Umbilical cord (tissue), 2 donors: ENCODE measurements at places on chromosomes 1 and 21. TPM values are rescaled to one million over a fixed set of nuclear protein-coding genes. Genes with fewer than 3 reads are reported as not detected.

DNA sequence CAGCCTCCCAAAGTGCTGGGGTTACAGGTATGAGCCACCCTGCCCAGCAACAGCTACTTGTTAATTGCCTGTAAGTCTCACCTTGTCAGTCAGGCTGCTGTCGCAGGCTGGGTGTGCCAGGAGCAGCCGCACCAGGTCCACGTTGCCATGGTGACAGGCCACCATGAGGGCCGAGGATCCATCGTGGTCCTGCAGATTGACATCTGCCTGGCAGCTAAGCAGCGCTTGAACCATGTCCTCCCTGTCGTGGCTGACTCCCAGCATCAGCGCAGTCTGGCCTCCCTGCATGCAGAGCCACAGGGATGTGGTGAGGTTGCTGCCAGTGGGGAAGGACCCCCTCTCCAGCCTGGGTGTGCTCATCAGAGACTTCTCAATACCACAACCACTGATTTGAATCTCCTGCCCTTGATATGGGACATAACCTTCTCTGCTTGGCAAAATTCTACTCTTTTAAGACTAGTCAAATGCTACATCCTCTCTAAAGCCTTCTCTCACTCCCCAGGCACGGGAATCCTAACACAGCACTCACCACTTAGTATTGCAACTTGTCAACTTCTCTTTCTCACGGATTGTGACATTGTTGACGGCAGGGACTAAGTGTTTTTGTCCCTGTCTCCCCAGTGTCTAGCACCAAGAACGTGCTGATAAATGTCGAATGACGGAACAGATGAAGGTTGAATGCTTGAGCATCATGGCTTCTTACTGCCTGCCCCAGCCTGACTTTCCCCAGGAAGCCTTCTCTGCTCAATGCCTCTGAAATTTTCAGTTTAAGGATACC, 52.9 kb downstream of the L1TD1 start:
- DNase-seq: no peak

The SHE gene
- total RNA-seq: 3.4 TPM

The MANEAL gene
- total RNA-seq: 1.7 TPM

The SEMA4A gene
- 11.8 TPM for total RNA-seq

- no peak for DNase-seq
Measured at GRCh38 chr1:175081983-175082382, 14.3 kb downstream of the TNN start.

- no peak for DNase-seq
Measured at GRCh38 chr1:82806133-82806532, 1005.4 kb downstream of the ADGRL2 start.

DNA sequence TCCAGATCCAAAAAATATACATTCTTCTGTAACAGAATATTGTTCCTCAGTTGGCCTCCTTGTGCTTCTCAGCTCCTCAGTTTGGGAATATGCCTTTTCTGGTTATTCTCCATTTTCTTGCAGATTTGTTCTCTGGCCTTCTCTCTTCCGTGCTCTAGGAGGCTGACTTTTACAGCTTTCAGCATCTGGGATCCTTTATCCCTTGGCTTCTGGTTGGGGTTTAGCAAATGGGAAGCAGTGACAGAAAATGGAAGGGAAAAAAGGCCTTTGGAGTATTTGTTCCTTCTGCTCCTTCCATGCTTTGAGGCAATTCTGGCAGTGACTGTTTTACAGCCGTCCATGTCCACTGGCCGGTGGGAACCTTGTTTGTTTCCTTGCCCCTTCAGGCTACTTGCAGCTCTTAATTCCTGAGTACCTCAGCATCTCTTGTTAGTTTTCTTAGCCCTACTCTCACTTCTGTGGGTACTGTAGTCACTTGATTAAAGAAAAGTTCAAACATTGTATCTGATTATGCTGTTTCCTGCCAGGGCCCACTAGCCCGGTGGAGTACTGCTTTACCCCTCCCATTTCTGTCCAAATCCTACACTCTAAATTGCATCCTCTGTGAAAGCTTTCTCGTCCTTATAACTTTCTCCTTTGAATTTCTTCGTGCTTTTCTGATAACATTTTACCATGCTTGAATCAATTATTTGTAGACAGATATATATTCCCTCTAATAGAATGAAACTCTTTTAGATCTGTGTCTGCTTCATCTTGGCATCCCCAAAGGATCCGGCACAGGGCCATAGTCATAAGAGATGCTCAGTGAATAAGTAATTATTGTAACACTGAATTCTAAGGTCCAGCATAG, 118.2 kb downstream of the OSBPL9 start:
- DNase-seq: peak; percentile 64

The C1orf116 gene
- 2.2 TPM for total RNA-seq

DNA sequence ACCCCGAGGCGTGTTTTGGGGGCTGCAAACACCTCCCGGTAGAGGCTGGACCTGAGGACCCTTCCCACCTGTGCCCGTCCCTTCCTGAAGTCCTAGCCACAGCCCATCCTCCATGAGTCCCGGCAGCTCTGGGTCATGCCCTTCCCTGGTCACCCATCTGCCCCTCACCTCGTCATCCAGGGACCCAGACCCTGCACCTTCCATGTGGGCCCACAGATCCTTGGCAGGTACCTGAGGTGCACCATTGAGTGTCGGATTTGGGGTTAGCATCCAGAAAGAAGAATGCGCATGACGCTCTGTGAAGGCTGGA, 6.8 kb downstream of the RNF187 start:
- DNase-seq: no peak

DNA sequence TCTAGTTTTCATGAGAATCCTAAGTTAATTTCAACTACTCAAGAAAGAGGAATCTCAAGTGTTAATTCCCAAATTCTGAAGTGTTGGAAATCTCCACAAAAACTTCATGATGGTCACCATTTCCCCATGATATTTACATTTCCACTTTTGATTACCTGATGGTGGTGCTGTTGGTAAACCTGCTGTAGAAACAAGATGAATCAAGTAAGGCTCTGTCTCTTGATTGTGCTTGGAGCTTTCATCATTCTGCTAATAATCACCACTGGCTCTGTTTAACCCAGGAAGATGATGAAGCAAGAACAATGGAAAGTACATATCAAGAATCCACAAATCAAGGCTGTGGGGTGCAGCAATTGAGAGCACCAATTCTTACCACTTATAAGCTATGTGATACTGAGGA, 77.8 kb downstream of the C4BPA start:
- no peak for DNase-seq

GRCh38 chr1:29171521-29171920, 10.2 kb downstream of the SRSF4 start:
- DNase-seq: no peak

The PTPN22 gene
- 3.1 TPM for total RNA-seq

DNA sequence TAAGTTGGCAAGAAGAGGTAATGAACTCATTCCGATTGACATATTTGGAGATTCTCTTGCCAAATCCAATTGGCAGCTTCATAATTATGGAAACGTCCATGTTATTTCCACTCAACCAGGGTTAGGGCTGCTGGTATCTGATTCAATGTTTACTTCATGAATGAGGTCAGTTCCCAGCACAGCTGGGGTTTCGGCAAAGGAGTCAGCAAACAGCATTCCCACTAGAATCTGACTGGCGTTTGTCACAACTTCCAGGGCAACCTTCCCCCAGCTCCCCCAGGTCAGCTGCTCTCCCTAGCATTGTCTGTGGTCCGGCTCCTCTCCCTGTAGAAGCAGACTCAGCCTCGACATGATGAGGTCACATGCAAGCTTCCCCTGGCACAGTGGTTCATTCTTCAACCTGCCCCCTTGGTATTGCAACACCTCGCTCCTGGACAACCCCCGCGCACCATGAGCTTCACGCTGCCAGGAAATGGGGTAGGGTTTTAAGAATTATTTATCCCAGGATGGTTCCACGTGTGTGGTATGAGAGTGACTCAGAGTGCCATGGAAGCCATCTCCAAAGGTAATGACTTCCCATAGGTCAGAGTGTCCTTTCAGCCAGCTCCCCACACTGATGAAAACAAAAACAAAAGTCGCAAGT, 100.7 kb upstream of the SLC25A33 start:
- no peak for DNase-seq

DNA sequence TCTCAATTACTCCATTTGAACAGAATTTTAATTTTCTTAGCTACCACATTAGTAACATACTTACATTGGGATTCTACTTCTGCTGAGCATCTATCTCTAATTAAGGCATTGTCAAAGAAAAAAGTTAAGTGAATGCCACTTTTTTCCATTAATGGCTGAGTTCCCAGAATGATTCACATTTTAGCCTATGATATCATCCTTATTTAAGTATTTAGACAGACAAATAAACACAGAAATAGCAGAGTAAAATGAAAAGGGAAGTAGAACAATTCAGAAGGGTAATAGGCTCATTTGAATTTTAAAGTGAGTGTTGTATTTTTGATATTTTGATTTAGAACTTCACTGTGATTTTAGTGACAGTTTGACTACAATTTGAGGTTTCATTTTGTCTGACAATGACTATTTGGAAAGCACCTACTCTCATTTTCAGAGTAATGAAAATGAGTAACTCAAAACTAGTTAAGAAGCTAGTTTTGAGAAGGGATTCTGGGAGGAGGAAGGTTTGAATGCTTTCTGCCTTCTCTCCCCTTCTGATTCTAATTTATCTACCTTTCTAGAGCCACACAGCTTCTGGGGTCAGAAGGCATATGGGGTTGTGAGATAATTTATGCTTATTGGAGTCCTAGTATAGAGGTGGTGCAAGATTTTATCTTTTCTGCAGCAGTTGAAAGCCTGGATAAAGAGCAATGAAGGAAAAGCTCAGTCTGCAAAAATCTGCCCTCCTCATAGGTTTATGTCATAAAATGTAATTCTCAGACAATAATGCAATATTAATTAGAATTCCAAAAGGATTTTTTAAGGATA, 15.5 kb downstream of the LYPLAL1 start:
- DNase-seq: peak; percentile 80

DNA sequence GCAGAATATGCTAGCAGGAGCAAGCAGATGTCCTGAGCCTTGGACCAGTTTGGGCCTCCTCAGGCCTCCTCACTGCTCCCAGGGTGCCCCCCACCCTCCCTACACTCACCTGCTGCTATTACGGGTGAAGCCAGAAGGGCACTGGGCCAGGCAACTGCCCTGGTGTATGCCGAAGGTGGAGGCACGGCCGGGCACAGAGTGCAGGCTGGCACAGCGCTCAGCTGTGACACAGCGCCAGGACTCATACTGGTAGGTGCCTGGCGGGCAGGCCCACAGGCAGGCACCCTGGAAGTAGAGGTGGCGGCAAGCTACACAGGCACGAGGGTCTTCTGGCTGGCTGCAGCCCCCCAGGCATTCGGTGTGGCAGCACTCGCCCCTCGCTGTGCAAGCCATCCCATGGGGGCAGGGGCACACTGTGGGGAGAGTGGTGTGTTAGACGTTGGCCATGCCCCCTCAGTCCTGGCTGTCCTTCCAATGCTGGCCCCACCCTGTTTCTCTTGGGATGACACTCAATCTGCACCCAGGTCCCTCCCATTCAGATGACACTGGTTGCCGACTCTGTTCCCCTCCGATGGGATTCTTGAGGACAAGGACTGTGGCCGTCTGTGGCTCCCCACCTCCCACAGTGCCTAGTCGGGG, 7.0 kb downstream of the INSRR start:
- no peak for DNase-seq

- DNase-seq: no peak
Measured at GRCh38 chr1:33713058-33713877, 150.6 kb upstream of the HMGB4 start.

- no peak for DNase-seq
Measured at GRCh38 chr1:71068325-71069240, 12.3 kb downstream of the ZRANB2 start.

The TEX38 gene
- 4.3 TPM for total RNA-seq

The FLG2 gene
- total RNA-seq: 2.4 TPM

The COL16A1 gene
- 570 TPM for total RNA-seq

DNA sequence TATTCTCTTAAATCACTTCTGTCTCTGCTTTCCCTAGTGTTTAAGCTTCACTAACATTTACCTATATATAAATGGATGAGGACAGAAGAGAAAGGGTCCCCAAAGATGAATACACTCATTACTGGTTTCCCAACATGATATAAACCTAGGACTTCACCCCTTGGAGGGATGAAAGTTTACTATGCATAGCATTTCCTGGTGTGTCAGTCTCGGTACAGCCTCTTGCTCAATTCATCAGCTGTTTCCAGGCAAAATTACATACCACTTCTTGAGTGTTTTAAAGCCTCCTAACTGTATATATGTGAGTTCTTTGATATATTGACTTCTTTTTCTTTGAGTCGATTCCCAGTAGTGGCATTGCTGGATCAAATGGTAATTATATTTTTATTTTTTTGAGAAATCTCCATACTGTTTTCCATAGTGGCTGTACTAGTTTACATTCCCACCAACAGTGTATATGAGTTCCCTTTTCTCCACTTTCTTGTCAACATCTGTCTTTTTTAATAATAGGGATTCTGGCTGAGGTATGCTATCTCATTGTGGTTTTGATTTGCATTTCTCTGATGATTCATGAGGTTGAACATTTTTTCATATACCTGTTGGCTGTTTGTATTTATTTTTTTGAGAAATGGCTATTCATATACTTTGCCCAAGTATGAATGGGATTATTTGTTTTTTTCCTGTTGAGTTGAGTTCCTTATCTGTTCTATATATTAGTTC, 259.3 kb upstream of the CACYBP start:
- DNase-seq: peak; percentile 20

The MFSD2A gene
- 9.1 TPM for total RNA-seq

DNA sequence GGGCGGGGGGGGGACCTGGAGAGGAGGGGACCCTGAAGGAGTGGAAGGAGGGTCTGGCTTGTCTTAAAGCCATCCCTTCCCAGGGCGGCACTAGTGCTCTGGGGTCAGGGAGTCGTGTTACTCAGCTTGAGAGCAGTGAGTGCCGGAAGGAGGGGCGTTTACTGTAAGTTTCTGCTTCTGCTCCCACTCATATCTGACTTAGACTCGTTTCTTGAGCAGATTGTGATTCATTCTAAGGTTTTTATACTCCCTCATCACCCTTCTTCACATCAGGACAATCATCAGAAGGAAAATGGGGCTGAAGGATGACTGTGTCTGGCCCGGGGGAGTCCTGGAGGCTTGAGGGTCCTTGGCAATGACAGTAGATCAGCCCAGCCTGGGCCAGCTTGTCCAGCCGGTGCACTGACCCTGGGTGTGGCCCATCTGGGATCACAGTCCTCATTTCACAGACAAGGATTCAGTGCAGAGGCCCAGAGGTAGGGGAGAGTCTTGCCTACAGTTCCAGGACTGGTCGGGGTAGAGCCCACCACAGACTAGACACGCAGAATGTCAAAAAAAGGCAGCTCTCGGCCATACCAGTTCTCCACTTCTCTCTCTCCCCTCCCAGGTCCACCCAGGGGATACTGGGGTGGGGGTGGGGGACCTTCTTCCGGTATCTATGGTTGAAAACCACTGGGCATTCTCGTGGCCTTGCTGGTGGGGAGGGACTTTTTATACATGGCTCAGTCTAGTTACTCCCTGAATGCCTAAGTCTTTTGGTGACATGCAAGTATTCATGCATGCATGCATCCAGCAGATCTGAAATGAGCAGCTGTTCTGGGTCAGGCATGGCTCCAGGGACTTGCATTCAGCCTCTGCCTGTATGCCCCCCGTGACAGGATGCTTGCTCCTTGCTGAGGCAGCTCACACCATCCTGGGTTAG, 5.1 kb downstream of the TNFRSF8 start:
- DNase-seq: peak; percentile 95

The SRGAP2B gene
- 42.9 TPM for total RNA-seq

- DNase-seq: no peak
Measured at GRCh38 chr1:14128096-14128495, 428.1 kb downstream of the PRDM2 start.
